ENCODE measurements at places on chromosomes 6 and 20. TPM values are rescaled to one million over a fixed set of nuclear protein-coding genes. Genes with fewer than 3 reads are reported as not detected.
A peak's percentile ranks its signal among the peaks of the same experiment; 100 is the strongest.

The OR11A1 gene
- total RNA-seq, result not detected

DNA sequence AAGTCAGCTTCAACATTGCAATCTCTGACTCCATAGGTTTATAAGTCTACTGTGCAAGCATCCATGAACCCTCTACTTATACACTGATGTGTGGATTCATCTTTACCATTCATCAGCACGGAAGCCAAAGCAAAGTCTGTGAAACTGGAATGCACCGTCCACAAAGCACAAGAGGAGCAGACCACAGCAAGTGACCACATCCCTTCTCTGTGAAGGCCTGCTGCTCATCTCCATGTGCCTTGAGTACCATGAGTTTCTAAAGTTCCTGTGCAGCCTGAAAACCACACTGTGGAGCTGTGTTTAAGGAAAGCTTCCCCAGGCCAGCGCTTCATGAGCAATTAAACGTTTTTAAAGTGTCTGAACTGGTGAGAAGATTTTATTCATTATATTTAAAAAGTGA is 20.0 kb downstream of the GABRR1 start:
- no peak for ATAC-seq

The IL20RA gene
- total RNA-seq, result 2.5 TPM

DNA sequence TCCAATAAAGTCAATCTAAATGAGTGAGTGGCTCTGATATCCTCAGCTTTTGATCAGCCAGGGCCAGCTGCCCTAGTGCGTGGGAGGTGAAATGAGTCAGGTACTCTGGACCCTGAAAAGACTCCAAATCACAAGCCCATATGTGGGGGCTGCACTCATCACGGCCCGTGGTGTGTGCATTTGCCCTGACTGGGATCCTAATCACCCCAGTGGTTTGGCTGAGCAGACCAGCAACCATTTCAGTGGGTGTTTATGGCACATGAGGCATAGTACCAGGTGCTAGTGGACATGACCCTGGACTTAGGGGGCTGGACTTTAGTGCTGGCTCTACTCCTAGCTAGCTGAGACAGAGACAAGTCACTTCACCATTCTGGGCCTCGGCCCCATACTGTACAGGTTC is 39.4 kb downstream of the SCML4 start:
- ATAC-seq, result no peak

DNA sequence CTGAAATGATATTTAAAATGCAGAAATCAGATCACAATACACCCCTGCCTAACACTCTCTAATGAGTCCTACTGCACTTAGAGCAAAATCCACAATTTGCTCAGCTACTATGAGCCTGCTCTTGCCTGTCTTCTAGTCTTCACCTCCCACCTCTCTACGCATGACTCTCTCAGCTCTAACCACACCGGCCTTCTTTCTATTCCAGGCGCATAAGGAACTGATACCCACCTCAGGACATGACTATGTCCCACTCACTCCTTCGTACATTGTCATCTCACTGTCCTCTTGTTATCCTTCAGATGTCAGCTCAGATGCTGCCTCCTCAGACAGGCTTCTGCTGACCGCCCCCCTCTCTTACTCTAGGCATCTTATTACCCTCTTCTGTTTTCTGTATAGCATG is 201.0 kb upstream of the FLRT3 start:
- no peak for ATAC-seq

The BHLHE23 gene
- total RNA-seq, result not detected

DNA sequence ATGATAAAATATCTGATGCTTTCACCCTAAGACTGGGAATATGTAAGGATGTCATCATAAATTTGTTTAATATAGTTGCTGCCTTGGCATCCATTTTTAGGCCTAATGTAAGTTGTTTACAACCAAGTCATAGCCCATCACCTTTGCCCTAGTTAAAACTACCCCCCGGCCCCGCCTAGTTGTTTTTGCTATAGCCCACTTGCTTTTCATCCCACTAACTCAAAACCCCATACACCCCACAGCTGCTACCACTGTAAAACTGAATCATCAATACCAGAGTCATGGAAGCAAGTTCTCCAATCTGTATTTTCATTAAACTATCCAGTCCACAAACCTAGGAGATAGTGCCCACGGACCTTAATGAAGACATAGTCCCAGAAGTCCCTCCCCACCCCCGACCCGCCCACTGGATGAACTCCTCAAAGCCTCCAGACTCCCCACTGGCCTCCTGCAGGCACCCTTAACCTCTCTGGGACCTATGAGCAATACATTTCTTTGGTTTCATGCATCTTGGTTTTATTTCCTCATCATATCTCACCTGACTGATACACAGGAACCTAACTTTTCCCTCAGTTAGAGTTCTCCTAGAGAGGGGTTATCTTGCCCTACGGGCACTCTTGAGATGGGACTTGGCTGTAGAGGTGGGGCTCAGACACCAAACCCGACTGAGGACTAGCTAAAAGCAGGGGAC is 12.5 kb upstream of the ZDHHC14 start:
- no peak for ATAC-seq

The SMIM13 gene
- total RNA-seq, result 12.6 TPM

The F13A1 gene
- 303 TPM for total RNA-seq

DNA sequence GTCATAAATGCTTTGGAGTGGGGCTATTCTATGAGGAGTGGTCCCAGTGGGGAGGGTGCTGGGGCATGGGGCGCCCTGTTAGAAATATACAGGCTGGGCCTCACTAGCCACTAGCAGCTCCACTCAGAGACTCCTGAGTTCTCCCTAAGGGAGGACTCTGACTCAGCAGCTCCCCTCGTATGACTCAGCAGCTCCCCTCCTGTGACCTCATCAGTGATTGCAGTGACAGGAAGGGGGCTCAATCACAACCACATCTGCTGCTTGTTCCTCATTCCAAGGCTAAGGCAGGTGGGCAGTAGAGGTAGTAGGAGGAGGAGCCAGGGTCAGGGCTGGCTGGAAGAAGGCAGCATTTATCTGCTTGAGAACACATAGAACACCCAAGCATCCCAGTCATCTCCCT is 73.7 kb downstream of the PRND start:
- ATAC-seq, result peak; percentile 73

All from gastroesophageal sphincter (tissue), 4 donors.